ENCODE measurements at places on chromosomes 4 and X.

GRCh38 chr4:7254736-7255487, 62.6 kb downstream of the SORCS2 start:
- no peak for DNase-seq

DNA sequence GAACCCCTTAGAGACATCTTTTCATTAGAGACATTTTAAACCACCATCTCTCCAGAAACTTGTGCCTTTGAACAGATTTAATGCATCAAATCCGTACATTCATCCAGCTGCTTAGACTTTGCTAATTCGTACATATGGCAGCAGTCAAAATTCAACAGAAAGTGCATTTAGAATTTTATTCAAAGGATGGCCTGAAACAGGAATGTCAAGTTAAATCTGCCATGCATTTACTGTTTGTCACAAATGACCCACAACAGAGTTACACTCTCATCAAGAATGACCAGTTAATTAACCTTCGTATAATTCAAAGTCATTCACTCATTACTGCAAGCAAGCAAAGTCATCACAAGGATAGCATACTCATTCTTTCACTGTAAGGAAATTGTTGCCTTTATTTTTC, 284.3 kb downstream of the SLC7A11 start:
- DNase-seq = no peak

DNA sequence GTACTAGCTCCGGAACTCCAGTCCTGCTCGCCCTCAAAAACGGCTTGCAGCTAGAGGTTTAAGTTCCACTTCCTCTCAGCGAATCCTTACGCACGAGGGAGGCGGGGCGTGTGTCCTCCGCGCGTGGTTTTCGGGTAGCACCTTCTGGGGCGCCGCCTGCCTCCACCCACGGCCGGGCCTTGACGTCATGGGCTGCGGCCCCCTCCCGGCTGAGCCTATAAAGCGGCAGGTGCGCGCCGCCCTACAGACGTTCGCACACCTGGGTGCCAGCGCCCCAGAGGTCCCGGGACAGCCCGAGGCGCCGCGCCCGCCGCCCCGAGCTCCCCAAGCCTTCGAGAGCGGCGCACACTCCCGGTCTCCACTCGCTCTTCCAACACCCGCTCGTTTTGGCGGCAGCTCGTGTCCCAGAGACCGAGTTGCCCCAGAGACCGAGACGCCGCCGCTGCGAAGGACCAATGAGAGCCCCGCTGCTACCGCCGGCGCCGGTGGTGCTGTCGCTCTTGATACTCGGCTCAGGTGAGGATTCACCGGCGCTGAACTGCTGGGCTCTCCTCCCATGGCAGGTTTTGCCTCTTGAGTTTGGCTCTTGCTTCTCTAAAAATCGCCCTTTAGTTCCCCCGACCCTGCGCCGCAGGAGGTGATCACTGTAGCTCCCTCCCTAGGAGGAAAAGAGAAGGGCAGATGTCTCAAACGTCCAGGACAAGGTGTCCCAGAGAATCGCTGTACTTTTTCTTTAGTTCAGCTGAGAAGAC, at the start of gene AREG:
TSS of gene AREG (plus strand) at position 246 of the 752 bp plus-strand sequence. CDS start at position 456, 210 bp downstream.
- DNase-seq = peak; percentile 65

GRCh38 chr4:77236806-77237205, 79.8 kb downstream of the CCNG2 start:
- no peak for DNase-seq

DNA sequence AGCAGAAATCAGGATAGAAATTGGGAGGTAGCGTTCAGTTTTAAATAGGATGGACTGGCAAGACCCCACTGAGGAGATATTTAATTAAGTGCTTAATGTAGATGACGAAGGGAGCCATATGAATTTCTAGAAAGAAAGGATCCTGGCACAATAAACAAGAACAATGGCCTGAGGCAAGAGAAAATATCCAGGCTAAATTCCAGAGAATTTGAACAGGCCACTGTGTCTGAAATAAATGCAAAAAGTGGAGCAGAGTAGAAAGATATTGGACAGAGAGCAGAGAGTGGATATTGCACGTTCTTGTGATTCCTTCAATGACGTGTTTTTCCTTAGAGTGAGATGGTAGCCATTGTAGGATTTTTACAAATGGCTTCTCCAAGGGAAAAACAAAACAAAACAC, 1504.8 kb downstream of the C4orf33 start:
- DNase-seq = no peak

GRCh38 chr4:102631616-102632015, 129.2 kb downstream of the MANBA start:
- no peak for DNase-seq

DNA sequence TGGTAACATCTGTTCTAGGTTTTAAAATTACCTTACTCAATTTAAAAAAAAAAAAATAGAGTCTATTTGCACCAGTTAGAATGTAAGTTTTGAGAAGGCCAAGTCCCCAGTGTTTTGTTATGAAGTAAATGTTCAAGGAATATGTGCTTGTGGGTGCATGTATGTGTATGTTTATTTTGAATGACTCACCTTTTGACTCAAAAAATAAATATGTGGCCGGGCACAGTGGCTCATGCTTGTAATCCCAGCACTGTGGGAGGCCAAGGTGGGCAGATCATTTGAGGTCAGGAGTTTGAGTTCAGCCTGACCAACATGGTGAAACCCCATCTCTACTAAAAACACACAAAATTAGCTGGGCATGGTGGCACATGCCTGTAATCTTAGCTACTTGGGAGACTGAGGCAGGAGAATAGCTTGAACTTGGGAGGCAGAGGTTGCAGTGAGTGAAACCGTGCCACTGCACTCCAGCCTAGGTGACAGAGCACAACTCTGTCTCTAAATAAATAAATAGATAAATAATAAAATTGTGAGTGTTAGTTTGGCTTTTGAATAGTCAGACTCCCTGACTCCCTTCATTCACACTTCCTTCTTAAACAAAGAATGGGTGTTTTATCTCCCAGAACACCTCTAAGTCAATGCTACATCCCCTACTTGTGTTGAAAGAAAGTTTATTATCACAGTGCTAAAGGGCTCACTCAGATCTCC, 511.3 kb upstream of the PCDH7 start:
- DNase-seq = no peak

- DNase-seq = no peak
These were observed 14.5 kb downstream of the AFP start for GRCh38 chr4:73450398-73451004.

- DNase-seq = no peak
These were observed 146.8 kb downstream of the PPP3CA start for GRCh38 chr4:101200561-101200960.

GRCh38 chr4:22410645-22411247, 105.1 kb downstream of the ADGRA3 start:
- DNase-seq = no peak

- DNase-seq = no peak
These were observed 304.5 kb downstream of the CBLL2 start for GRCh38 chrX:22577181-22577580.

GRCh38 chrX:130829526-130830515, 73.2 kb downstream of the ENOX2 start:
- DNase-seq = no peak

DNA sequence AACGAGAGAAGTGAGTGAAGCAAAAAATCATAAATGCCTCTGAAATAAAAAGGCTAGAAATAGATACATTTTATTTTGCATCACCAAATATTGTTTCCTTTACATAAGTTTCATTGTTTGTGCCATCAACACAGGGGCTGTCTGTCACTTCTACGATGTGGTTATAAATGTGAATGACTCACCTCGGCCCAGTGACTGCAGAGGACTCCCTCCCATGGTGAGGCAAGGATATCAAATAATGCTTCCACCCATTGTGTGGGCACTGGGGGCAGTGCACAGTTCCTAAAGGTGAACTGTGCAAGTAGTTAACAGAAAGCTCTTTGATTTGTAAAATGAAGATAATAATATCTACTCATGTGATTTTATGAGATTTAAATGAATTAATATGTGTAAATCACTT, 230.3 kb upstream of the NEIL3 start:
- DNase-seq = peak; percentile 10

- DNase-seq = no peak
These were observed 85.6 kb upstream of the CPEB2 start for GRCh38 chr4:14916554-14917297.

DNA sequence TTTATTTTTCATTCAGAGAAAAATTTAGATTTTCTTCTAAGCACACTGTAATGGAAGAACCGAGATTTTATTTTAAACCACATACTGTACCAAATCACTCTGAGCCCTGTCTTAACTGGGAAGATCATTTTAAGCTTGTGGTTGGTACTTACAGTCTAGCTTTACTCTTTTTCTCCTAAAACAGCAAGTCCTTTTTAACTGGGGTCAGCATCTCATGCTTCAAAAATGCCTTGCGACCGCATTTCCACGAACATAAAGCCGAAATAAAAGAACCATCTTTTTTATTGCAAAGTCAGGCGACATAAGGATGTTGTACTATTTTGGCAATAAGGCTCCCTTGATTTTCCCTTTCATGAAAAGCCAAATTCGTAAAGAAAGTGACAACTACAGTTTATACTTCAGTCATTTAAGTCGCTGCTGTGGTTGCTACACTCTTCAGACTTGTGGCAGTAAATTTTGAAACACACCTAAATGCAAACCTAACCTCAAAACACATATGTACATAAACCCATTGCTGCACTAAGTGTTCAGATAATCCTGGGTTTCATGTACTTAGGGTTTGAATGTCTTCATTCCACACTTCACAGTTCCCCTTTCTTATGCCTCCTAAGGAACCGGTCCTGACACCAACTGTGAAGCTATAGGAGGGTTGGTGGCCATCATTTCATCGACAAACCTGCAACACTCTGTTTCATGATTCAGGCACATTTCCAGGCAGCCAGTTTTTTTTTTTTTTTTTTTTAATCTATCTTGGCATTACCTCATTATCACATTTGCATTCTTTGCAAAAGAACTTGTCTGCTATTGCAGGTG, 3.0 kb downstream of the STOX2 start:
- no peak for DNase-seq

DNA sequence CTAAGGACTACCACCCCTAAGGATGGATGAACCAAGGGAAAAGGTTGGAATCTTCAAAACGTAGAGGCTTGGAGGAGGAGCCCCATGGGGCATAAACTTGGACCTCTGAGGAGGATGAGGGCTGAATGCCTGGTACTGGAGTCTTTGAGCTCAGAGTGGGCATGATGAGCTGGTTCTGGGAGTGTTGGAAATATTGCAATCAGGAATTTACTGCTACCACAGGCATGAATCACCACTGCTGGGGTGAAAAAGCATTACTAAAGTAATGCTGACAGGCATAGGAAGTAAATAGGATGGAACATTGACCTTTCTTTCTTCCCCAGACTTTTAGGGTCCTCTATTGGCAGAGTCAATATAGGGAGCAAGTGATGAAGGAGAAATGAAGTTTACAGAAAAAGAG, 105.8 kb upstream of the RPS6KA3 start:
- no peak for DNase-seq

DNA sequence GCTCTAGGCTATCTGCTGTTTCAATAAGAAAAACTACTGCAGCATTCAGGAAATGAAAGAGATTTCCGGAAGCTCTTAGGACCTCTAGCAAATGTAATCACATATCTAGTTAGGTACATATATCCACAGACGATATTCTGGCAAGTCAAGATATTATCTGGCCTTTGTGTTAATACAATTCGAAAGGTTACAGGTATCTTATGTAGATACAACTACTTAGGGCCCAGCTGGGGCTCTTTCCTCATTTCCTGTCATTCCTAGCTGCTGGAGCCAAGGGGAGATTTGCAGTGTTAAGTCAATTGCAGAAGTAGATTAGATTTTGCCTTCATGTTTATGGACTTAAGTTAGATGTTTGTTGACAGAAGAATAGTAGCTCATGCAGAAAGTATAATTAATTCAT, 299.5 kb downstream of the ARHGAP24 start:
- DNase-seq = no peak

- no peak for DNase-seq
These were observed 37.7 kb downstream of the FRYL start for GRCh38 chr4:48742412-48742811.

- no peak for DNase-seq
These were observed 127.4 kb downstream of the RBM47 start for GRCh38 chr4:40502220-40502619.

GRCh38 chr4:156870131-156870530, 101.5 kb downstream of the PDGFC start:
- DNase-seq = no peak

DNA sequence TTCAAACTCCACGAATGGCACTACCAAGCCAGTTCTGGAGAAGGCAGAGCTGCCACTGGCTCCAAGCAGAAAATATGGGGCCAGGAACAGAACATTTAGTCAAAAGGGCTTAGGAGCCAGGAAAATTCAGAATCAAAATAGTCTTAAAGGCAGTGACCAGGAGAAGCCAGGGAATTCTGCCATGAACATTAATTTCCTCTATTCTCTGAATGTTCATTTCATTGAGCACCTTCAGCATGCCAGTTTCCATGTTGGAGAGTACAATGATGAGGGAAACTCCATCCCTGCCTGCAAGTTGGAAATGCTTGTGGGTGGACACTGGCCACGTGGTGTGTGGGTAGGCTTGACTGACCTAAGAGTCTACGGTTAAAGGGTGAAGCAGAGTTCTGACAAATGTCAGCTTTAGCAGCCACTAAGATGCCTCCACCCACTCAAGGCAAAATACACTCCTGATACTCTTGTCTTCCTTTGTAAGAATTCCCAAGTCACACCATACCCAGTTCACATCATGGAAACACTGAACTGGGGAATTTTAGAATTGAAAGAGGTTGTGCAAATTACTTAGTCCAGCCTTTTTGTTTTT, 190.1 kb upstream of the C1QTNF7 start:
- no peak for DNase-seq

DNA sequence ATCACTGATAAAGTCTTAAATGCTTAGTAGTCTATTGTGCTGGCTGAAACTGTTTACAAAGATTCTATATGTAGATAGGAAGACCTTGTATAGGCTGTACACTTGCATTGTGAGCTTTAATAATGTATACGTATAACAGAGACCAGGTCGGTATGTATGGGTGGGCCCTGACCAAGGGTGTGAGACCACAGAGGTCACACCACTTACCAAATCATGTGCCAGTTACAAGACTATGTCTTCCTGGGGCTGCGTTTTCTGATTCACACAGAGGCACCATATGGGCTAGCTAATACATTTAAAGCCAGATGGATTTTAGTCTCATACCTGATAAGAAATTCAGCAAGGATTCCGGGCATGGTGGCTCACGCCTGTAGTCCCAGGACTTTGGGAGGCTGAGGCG, 8.8 kb downstream of the DIAPH2 start:
- no peak for DNase-seq

- DNase-seq = no peak
These were observed 123.6 kb downstream of the SH3RF1 start for GRCh38 chr4:169147191-169147590.

DNA sequence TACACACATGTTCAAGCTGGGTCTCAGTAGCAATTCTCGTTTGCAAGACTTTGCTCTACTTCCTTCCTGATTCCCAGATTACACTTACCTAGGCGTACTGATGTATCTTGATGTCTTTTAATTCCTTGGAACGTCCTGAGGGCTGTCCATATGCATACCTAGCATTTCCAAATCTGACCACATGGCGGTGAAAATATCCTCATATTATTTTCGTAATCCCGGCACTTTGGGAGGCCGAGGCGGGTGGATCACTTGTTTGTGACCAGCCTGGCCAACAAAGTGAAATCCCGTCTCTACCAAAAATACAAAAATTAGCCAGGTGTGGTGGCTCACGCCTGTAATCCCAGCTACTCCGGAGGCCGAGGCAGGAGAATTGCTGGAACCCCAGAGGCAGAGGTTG, 1786.3 kb upstream of the TENM3 start:
- DNase-seq = peak; percentile 9
